Stimulated activated CD4-positive, alpha-beta T cell treated with anti-CD3 and anti-CD28 coated beads, TNF-alpha, amount 100 ng/mL, for 24 hours (primary cell): ENCODE measurements at places on chromosomes 5 and 9.

GRCh38 chr9:121924700-121925099 lies 168.4 kb downstream of the TTLL11 start:
- DNase-seq, result no peak

DNA sequence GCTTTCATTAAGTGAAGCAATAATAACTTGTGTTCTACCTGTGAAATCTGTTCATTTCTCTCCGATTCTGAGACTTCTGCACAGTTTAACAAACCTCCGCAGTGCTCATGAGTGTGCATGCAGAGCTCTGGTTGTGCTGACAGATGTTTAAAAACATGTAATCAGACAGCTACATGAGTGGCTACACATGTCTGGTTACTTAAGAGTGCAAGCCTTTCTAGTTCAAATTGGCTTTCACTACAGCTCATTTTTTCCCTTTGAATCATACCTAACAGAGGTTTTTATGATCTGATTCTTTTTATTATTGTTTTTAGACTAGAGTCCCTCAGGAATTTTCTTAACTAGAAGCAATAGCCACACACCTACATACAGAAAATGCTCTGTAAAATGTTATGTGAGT lies 310.2 kb downstream of the ARRDC3 start:
- DNase-seq, result no peak

DNA sequence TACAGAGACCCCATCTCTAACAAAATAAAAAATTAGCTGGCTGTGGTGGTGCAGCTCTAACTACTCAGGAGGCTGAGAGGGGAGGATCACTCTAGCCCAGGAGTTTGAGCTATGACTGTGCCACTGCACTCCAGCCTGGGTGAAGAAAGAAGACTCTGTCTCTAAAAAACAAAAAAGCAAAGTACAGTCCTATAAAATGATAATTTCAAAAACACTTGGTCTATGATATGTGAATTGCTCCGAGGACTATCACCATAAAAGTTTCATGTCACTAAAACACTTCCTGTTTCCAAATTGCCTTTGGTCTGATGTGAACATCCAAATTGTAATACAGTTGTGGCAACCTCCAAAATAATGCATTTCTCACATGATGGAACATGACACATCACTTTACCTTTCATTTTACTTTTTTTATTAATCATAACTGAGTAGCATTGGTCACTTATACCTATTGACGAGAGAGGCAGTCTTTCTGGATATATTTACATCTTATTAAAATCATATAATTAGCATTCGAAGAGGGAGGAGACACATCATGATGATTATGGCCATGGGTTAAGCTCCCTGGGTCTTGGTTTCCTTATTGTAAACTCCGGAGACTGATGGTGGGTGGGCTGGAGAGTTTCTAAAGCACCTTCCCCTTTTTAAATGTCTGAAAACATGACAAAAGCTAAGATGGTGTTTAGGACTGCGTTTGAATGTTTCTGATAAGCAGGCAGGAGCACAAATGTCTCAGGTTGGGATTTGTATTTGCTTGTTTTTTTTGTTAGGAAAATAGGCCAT lies 25.8 kb upstream of the CD180 start:
- no peak for DNase-seq

DNA sequence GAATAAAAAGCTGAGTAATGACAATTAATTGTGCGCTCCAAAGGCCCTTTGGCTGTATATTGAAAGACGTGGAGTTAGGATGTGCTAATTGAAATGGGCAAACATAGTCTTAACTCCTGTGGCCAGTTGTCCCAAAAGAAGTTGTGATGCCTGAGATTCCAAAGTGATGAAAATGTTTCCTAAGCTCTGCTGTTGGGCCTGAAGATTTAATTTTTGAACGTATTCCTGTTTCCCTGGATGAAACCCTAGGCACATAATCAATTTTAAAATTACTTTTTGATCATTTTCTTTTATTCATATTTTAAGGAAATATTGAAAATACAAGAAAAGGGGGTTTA lies 87.9 kb downstream of the PRDM6 start:
- no peak for DNase-seq

- no peak for DNase-seq
Observed at GRCh38 chr9:110217656-110218099, 9.7 kb upstream of the C9orf152 start.

DNA sequence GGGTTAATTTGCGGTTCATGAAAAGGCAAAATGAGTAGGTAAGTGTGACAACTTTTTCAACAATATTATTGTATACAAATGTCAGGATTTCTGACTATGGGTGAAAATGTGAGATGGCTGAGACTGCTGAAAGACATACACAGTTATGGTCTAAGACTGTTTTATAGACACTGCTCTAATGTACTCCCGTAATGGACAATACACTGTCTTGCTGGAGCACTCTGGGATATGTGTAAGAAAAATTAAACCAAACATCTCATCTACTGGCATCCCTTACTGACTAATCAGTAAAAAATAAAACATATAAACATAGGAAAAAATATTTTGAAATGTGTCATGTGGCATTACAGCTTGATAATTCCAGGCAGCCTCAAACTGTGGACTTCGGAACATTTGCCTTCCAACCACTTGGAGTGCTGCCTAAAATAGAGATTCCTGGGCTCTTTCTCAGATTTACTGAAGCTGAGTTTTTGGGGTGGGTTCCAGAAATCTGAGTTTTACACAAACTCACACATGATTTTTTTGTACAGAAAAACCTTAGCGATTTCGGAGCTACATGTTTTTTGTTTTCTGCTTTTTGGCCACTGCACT lies 233.9 kb upstream of the TBCA start:
- no peak for DNase-seq
